ENCODE measurements at places on chromosomes 2 and 18.

DNA sequence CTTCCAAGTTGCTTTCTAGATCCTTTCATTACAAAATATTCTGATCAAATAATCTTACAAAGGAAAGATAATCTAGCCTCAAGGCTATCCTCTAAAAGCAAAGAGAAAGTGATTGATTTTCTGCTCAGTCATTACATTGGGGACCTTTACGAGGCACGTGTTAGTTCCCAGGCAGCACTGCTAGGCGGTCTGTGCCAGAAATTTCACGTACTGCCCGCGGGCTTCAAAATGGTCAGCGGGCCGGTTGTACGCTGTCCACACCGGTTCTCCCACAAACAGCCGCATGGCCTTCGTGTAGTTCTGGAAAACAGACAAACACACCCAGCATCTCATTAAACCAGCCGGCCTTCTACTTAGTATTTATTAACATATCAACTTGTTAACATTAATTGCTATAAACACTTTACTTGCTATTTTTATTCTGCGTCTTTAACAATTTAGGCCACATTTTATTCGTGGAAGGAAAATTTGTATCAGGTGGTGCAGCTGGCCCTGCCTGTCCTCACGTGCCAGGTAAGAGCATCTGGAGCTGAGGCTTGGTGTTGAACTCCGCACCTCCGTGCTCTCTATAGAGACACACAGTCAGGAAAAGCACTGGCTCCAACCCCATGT is 20.4 kb downstream of the ADI1 start:
- no peak for DNase-seq
- H3K27ac ChIP-seq, result no peak overlapping the region
- H3K36me3 ChIP-seq, result peaks cover 49% of the 10 kb centered on the region
- H3K27me3 ChIP-seq, result no peaks in the 10 kb centered on the region
- H3K4me3 ChIP-seq, result no peak overlapping the region

GRCh38 chr18:22637787-22638186 is 220.1 kb upstream of the CTAGE1 start:
- DNase-seq, result no peak
- no peaks in the 10 kb centered on the region for H3K36me3 ChIP-seq
- H3K4me1 ChIP-seq, result no peaks in the 10 kb centered on the region
- H3K27ac ChIP-seq, result no peak overlapping the region
- no peaks in the 10 kb centered on the region for H3K27me3 ChIP-seq

- DNase-seq, result no peak
- H3K4me1 ChIP-seq, result peaks cover 5% of the 10 kb centered on the region
- H3K36me3 ChIP-seq, result no peaks in the 10 kb centered on the region
- H3K4me3 ChIP-seq, result no peak overlapping the region
- H3K27me3 ChIP-seq, result peaks cover 13% of the 10 kb centered on the region
These were observed 18.9 kb upstream of the ASAP2 start for GRCh38 chr2:9187620-9188214.

- DNase-seq, result no peak
- no peak overlapping the region for H3K27ac ChIP-seq
- H3K27me3 ChIP-seq, result peaks cover 6% of the 10 kb centered on the region
- peaks cover 10% of the 10 kb centered on the region for H3K4me1 ChIP-seq
These were observed 177.4 kb downstream of the SMAD2 start for GRCh38 chr18:47752796-47753645.

- H3K36me3 ChIP-seq, result no peaks in the 10 kb centered on the region
- H3K27ac ChIP-seq, result no peak overlapping the region
- no peak for DNase-seq
- H3K27me3 ChIP-seq, result no peaks in the 10 kb centered on the region
These were observed 53.7 kb downstream of the EPHA4 start for GRCh38 chr2:221518201-221518934.

DNA sequence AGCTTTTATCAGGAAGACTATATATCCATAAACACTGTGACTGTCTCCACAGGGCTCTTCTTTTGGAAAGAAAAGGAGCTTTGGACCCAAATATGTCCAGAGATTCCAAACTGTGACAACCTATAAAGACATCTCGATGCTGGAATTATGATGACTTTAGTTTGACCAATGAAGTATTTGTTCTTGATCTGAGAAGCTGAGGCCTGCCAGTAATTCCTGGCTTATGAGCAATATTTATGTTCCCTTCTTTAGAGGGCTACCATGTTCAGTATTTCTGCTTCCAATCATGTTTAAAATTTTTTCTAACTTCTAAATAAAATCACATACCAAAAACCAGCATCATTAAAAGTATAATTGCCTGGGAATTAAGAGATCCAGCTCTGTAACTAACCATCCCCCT is 41.1 kb downstream of the FEZ2 start:
- no peak overlapping the region for H3K4me3 ChIP-seq
- H3K36me3 ChIP-seq, result peaks cover 10% of the 10 kb centered on the region
- DNase-seq, result no peak
- H3K27ac ChIP-seq, result no peak overlapping the region
- H3K4me1 ChIP-seq, result no peaks in the 10 kb centered on the region

DNA sequence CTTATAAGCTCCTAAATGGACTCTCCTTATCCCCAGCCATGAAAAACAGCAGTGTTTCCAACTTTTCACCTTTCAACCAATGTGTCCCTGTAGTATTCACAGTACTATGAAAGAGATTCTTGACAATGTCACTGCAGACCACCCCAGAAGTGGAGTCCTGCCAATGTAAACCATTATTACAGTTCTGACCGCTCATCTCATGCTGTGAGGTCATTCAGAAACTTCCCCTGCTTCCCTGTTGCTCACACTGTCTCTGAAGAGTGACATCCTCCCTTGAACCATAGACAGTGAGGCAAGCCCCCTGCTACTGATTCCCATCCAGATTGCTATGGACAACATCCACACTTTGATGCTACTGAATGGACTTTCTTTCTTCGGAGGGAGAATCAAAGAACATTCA is 1523.7 kb upstream of the ACVR2A start:
- no peaks in the 10 kb centered on the region for H3K4me1 ChIP-seq
- no peaks in the 10 kb centered on the region for H3K36me3 ChIP-seq
- no peak for DNase-seq

- H3K4me1 ChIP-seq, result no peaks in the 10 kb centered on the region
- H3K27ac ChIP-seq, result no peak overlapping the region
- no peaks in the 10 kb centered on the region for H3K36me3 ChIP-seq
- H3K27me3 ChIP-seq, result no peaks in the 10 kb centered on the region
- H3K4me3 ChIP-seq, result no peak overlapping the region
These were observed 802.0 kb downstream of the DCC start for GRCh38 chr18:53142005-53142404.

- DNase-seq, result no peak
- H3K36me3 ChIP-seq, result peaks cover 15% of the 10 kb centered on the region
- peak overlapping the region; percentile 53 for H3K27ac ChIP-seq
- peaks cover 43% of the 10 kb centered on the region for H3K4me1 ChIP-seq
These were observed 4.4 kb upstream of the SEMA4C start for GRCh38 chr2:96874198-96874831.

DNA sequence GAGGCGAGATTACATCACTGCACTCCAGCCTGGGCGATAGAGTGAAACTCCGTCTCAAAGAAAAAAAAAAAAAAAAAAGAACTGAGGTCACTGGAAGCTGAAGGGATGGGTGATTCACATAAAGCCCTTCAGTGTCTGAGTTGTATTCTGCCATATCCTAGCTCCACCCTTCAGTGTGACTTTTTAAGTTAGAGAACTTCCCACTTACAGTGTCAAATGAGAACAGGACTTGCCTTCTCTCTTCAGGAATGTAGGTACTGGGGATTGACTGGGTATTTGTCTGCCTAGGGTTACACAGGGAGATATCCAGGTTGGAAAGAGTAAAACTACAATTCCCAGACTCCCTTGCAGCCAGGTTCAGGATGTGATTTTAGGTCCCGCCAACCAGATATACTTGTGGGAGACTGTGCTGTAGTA is 37.9 kb downstream of the EHD3 start:
- no peaks in the 10 kb centered on the region for H3K36me3 ChIP-seq
- H3K27ac ChIP-seq, result no peak overlapping the region
- no peaks in the 10 kb centered on the region for H3K4me1 ChIP-seq
- no peak for DNase-seq

- no peaks in the 10 kb centered on the region for H3K27me3 ChIP-seq
- H3K4me1 ChIP-seq, result no peaks in the 10 kb centered on the region
- no peaks in the 10 kb centered on the region for H3K36me3 ChIP-seq
- no peak overlapping the region for H3K4me3 ChIP-seq
- H3K27ac ChIP-seq, result no peak overlapping the region
- no peak for DNase-seq
These were observed 206.8 kb upstream of the HDAC4 start for GRCh38 chr2:239607517-239608191.

- H3K27ac ChIP-seq, result no peak overlapping the region
- no peaks in the 10 kb centered on the region for H3K27me3 ChIP-seq
- no peaks in the 10 kb centered on the region for H3K4me1 ChIP-seq
These were observed 8.4 kb upstream of the CABYR start for GRCh38 chr18:24130494-24130893.

GRCh38 chr2:114609801-114610200 is 167.4 kb downstream of the DPP10 start:
- DNase-seq, result no peak
- no peaks in the 10 kb centered on the region for H3K36me3 ChIP-seq
- H3K4me3 ChIP-seq, result no peak overlapping the region
- no peaks in the 10 kb centered on the region for H3K4me1 ChIP-seq
- H3K27ac ChIP-seq, result no peak overlapping the region
- H3K27me3 ChIP-seq, result no peaks in the 10 kb centered on the region

DNA sequence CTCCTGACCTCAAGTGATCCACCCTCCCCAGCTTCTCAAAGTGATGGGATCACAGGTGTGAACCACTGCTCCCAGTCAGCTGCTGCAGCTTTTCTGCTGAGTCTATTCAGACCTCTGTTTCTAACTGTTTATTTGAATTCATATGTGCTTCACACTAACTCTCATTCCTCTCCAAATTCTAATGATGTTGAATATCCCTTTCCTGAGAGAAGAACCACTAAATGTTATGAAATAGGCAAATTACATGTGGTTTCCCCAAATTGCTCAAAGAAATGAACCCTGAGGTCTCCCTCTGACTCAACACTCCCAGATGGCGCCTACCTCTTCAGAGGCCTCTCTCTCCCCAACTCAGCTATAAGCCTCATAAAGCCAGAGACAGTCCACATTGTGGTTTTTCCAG is 98.6 kb downstream of the IRS1 start:
- H3K27me3 ChIP-seq, result no peaks in the 10 kb centered on the region
- H3K4me3 ChIP-seq, result no peak overlapping the region
- no peaks in the 10 kb centered on the region for H3K36me3 ChIP-seq
- H3K4me1 ChIP-seq, result no peaks in the 10 kb centered on the region
- no peak for DNase-seq

DNA sequence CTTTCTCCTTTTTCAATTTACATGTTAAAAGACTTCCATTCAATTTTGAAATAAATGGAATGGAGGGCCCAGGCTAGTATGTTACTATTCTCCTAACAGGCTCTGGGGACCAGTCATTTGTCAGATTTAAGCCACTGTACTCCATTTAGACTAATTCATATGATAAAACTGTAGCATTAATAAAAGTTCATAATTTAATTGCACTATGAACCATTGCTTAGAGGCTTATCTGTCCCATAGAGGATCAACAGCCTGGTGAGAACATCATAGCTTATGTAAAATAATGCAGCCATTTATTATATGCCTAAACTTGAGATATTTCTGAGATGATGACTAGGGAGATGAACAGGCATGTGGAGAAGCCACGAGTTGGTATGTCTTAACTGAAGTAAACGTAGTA is 156.0 kb downstream of the RIT2 start:
- H3K36me3 ChIP-seq, result no peaks in the 10 kb centered on the region
- DNase-seq, result no peak
- no peak overlapping the region for H3K4me3 ChIP-seq
- no peaks in the 10 kb centered on the region for H3K27me3 ChIP-seq
- no peak overlapping the region for H3K27ac ChIP-seq

DNA sequence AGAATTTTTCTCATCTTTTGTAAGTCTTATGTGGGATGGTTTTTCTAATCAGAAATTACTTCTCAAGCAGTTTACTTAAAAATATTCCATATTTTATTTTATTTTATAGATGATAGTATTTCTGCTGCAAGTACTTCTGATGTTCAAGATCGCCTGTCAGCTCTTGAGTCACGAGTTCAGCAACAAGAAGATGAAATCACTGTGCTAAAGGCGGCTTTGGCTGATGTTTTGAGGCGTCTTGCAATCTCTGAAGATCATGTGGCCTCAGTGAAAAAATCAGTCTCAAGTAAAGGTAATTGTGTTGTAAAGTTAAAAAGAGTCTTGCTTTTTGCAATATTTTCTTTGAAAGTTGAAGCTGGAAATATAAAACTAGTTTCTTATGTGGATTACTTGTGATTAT is 76.2 kb downstream of the EML4 start:
- H3K4me3 ChIP-seq, result no peak overlapping the region
- no peaks in the 10 kb centered on the region for H3K27me3 ChIP-seq
- H3K4me1 ChIP-seq, result no peaks in the 10 kb centered on the region
- no peak overlapping the region for H3K27ac ChIP-seq
- DNase-seq, result no peak

- H3K27me3 ChIP-seq, result no peaks in the 10 kb centered on the region
- DNase-seq, result no peak
- no peak within 1 kb of the TSS for H3K27ac ChIP-seq
- peaks cover 7% of the 10 kb centered on the region for H3K4me1 ChIP-seq
These were observed at the start of gene KLHL41 for GRCh38 chr2:169509298-169509885. Gene KLHL41, plus strand, starts transcription at chr2:169509702. Its CDS starts 77 bp downstream, at chr2:169509779.

DNA sequence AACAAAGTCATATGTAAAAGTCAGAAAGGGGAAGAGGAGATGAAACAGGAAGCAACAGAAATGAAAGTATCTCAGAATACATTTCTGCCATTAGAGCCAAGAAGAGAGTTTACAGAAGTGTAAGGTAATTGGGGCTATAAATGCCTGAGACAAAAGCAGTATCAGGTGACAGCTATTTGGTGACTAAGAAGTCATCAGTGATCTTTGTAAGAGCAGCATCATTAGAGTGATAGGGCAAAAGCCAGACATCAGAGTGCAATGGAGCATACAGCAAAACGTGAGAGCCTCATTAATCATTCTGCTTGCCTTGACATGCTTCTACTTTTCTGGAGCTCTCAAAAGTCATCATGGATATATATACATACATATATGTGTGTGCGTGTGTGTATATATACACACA is 804.7 kb upstream of the PIK3C3 start:
- H3K27me3 ChIP-seq, result no peaks in the 10 kb centered on the region
- no peak overlapping the region for H3K4me3 ChIP-seq
- no peaks in the 10 kb centered on the region for H3K4me1 ChIP-seq
- no peak for DNase-seq

- H3K27me3 ChIP-seq, result no peaks in the 10 kb centered on the region
- no peaks in the 10 kb centered on the region for H3K36me3 ChIP-seq
- H3K4me3 ChIP-seq, result no peak overlapping the region
- DNase-seq, result no peak
- H3K4me1 ChIP-seq, result no peaks in the 10 kb centered on the region
- H3K27ac ChIP-seq, result no peak overlapping the region
These were observed 593.5 kb downstream of the BCL11A start for GRCh38 chr2:59959944-59960343.

GRCh38 chr2:20317197-20317596 is 33.4 kb downstream of the PUM2 start:
- H3K4me3 ChIP-seq, result no peak overlapping the region
- DNase-seq, result no peak
- H3K4me1 ChIP-seq, result no peaks in the 10 kb centered on the region
- H3K27me3 ChIP-seq, result no peaks in the 10 kb centered on the region
- H3K36me3 ChIP-seq, result peaks cover 77% of the 10 kb centered on the region

All from K562 (cell line).